Kidney (tissue), 22 donors: ENCODE measurements at places on chromosomes 11 and 22. TPM values are rescaled to one million over a fixed set of nuclear protein-coding genes. Genes with fewer than 3 reads are reported as not detected.

DNA sequence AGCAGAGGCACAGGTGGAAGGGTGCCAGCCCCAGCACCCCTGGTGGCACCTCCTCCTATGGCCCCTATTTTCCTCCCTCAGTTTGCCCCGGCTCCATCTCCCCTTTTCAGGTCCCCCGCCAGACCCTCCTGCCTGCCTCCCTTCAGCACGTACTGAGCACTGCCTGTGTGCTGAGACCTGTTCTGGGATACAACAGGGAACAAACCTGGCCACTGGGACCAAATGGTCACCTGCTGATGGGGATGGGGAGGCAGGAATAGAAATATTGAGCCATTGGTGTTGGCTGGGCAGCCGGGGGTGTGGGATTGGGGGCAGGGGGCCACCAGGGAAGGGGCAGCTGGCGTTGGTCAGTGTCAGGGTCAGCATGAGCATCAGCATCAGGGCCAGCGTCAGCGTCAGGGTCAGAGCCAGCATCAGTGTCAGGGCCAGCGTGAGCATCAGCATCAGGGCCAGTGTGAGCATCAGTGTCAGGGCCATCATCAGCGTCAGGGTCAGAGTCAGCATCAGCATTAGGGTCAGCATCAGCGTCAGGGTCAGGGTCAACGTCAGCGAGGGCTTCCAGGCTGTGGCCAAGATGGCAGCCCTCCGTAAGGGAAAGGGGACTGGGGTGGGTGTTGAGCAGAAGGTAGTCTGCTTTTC, 7.5 kb downstream of the ZNF74 start:
- no peak for DNase-seq
- no peaks in the 10 kb centered on the region for H3K36me3 ChIP-seq
- no peaks in the 10 kb centered on the region for H3K4me1 ChIP-seq
- no peak overlapping the region for H3K4me3 ChIP-seq

DNA sequence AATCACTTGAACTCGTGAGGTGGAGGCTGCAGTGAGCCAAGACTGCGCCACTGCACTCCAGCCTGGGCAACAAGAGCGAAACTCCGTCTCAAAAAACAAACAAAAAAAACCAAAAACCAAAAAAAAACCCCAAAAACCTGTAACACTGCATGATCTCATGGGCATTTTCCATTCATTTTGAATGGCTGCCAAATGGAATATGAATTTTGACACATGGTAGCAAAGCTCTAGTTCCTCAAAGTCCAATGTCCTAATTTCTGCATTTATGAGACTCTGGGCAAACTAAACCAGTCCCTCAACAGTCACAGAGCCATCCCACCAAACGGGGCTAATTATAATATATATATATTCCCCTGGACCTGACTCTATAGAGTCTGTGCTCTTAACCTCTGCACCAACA, 61.8 kb downstream of the SGSM3 start:
- H3K27me3 ChIP-seq: no peaks in the 10 kb centered on the region
- DNase-seq: no peak
- H3K4me3 ChIP-seq: no peak overlapping the region
- peaks cover 2% of the 10 kb centered on the region for H3K4me1 ChIP-seq
- no peak overlapping the region for H3K27ac ChIP-seq
- H3K36me3 ChIP-seq: peaks cover 13% of the 10 kb centered on the region

P2RY2 gene
- 9.7 TPM for total RNA-seq

PDE2A gene
- total RNA-seq: 42.0 TPM

DNA sequence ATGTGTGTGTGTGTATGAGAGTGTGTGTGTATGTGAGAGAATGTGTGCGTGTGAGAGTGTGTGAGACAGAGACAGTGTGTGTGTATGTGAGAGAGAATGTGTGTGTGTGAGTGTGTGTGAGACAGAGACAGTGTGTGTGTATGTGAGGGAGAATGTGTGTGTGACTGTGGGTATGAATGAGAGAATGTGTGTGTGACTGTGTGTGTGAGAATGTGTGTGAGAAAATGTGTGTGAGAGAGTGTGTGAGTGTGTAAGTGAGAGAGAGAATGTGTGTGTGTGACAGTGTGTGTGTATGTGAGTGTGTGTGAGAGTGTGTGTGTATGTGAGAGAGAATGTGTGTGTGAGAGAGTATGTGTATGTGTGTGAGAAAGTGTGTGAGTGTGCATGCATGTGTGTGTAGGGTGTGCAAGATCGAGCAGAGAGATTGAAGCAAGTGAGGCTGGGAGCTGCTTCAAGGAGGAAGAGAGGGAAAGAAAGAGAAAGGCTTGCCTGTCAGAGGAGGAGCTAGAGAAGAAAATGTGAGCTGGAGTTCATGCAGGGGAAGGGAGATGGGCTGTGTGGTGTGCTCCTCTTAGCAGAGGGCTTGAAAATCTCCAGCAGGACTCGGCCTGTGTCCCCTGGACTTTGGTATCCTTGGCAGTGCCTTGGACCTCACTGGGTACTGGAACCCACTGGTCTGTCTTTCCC, 27.7 kb upstream of the TP53I11 start:
- peaks cover 5% of the 10 kb centered on the region for H3K4me1 ChIP-seq
- no peaks in the 10 kb centered on the region for H3K36me3 ChIP-seq
- H3K4me3 ChIP-seq: no peak overlapping the region
- H3K27me3 ChIP-seq: no peaks in the 10 kb centered on the region
- DNase-seq: no peak

DNA sequence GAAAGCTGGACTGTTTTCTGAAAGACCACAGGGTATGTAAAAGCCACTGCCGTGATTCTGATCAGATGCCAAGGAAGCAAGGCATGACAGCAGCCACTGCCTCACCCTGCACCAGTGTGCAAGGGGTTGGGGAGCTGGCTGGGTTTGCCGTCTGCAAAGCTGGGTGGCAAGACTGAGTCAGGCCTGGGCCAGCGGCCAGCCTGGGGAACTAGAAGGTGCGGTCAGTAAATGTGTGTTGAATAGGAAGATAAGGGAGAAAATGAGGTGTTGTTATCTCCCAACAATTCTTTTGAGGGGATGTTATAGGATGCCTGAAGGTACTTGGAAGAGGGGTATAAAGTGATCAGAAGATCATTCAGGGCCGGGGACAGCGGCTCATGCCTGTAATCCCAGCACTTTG, 8.0 kb downstream of the VSTM5 start:
- H3K4me1 ChIP-seq: no peaks in the 10 kb centered on the region
- H3K27ac ChIP-seq: no peak overlapping the region
- H3K27me3 ChIP-seq: no peaks in the 10 kb centered on the region
- H3K36me3 ChIP-seq: no peaks in the 10 kb centered on the region

SLC1A2 gene
- 0.28 TPM for total RNA-seq

KDELR3 gene
- 16.7 TPM for total RNA-seq

DNA sequence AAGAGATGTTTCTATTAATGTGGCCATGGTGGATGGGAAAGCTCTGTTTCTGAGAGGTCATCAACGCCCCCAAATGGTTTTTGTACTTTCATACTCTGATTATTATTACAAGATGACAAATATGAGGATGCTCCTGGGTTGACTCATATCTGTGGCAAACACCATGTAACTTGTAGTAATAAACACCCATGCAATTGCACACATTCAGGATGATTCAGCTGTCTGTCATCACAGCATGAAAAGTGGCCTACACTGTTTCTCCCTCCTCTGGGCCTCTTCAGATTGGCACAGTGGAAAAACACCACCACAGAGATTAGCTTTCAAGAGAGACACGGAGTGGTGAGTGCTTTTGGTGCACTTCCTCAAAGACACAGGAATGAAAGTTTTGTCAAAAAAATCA, 85.4 kb downstream of the MTNR1B start:
- H3K4me3 ChIP-seq: no peak overlapping the region
- H3K36me3 ChIP-seq: no peaks in the 10 kb centered on the region
- no peak for DNase-seq
- H3K27ac ChIP-seq: no peak overlapping the region

UPK3A gene
- total RNA-seq: not detected

- H3K4me3 ChIP-seq: no peak overlapping the region
- no peaks in the 10 kb centered on the region for H3K4me1 ChIP-seq
- H3K36me3 ChIP-seq: no peaks in the 10 kb centered on the region
- no peak overlapping the region for H3K27ac ChIP-seq
These were observed 19.1 kb downstream of the RIC3 start for GRCh38 chr11:8149726-8150125.

GRCh38 chr11:115080923-115081680, 402.8 kb downstream of the NXPE2 start:
- no peak overlapping the region for H3K27ac ChIP-seq
- no peaks in the 10 kb centered on the region for H3K27me3 ChIP-seq
- no peak overlapping the region for H3K4me3 ChIP-seq
- no peaks in the 10 kb centered on the region for H3K36me3 ChIP-seq
- H3K4me1 ChIP-seq: no peaks in the 10 kb centered on the region
